Globus pallidus (tissue), 1 donor: ENCODE measurements at places on chromosomes 7 and 10.

GRCh38 chr7:91940171-91940570, 491 bp upstream of the AKAP9 start:
- DNase-seq, result peak; percentile 24

DNA sequence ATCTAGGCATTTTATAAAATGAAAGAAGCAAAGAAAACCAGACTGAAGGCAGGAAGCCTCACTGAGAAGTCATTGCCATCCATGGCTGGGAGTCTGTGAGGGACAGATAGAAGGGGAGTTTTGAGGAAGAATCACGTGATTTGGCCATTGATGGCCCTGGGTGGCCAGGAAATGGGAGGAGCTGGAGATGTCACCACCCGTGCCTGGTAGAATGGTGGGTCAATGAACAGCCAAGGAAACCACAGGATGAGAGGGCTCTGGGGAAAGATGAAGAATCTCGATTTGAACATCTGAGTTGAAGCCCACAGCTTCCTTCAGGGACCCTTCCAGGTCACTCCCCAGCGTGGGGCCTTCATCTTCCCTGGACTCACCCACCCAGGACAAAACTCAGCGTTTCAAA, 103.3 kb upstream of the CHST15 start:
- DNase-seq, result no peak

DNA sequence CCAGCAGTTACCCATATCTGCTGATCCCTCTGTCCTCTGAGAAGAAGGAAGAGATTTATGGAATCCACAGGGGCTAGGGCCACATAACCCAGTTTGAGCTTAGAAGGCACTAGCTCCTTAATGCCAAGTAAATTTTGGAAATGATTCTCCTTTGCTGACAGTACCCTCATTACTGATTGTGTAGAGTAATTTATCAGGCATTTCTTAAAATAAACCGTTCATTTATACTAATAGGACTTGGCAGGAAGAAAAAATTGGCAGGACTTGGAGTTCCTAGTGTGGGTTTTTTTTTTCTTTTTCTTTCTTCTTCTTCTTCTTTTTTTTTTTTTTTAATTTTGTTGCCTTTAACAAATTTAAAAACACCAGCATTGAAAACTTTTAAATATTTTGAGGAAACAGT, 645.7 kb downstream of the SUGCT start:
- peak; percentile 45 for DNase-seq

GRCh38 chr7:3916146-3916545, 615.1 kb downstream of the SDK1 start:
- no peak for DNase-seq

DNA sequence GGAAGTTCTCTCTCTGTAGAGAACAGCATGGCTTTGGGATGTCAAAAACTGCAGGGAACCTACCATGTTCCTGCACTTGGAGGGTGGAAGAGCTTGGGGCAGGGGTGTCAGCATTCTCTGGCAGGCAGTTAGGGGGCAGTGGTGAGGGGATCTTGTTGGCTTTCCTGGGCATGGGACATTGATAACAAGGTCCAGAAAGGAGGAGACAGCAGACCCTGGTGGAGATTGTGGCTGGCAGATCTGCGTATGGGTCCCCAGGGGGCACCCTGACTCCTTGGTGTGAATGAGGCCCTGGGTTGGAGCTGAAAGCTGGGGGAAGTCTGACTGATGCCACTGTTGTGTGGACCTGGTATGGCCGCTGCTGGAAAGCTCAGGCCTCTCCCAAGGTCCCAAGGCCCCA, 22.9 kb upstream of the CAMK2B start:
- DNase-seq, result peak; percentile 20

DNA sequence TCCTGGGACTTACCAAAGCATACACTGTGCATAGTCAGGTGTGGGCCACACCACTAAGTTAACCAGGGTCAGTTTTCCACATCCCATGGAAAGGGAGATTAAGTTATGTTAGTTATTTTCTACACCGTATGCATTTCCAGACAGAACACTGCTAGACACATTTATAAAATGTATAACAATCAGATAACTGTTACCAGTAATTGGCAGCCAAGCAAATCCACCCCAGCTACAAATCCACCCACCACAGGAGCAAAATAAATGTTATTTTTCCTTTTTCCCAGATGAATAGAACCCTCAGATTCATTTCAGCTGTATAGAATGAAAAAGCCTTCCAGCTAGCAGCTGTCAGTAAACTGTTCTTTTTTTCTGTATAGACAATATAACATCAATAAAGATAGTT, 256.9 kb upstream of the FZD1 start:
- DNase-seq, result no peak

DNA sequence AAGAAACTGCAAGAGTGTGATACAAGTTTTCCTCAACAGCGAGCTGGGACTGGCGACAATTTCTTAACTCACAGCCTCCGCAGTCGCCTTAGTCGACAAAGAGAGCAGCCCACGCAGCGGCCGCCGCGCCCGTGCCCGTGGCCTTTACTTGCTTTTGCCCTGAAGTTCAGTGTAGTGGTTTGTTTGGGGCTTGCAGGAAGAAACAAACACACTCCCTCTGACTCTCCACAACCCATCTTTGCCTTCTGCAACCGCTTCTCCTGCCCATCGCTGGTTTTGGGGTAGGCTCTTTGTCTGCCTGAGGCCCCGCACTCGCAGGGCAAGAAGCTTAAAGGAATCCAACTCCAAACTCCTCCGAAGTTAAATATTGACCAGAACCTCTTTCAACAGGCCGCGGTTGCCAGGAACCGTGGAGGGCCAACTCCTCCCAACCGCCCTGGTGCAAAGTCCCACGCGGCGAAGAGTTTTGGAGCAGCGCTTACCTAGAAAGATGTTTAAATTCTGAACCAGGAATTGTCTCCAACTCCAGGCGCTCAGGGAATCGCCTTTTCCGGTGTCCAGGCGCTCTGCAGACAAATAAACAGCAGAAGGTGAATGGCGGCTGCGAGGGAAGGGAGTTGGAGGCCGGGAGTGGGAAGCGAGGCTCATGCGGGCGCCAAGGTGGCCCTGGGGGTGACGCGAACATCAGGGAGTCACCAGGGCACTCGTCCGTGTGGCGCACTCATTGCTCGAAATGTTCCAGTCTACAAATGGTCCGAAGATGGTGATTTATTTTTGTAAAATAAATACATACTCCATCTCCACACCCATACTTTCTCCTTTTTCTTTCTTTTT, 8.3 kb downstream of the HOXA4 start:
- no peak for DNase-seq

DNA sequence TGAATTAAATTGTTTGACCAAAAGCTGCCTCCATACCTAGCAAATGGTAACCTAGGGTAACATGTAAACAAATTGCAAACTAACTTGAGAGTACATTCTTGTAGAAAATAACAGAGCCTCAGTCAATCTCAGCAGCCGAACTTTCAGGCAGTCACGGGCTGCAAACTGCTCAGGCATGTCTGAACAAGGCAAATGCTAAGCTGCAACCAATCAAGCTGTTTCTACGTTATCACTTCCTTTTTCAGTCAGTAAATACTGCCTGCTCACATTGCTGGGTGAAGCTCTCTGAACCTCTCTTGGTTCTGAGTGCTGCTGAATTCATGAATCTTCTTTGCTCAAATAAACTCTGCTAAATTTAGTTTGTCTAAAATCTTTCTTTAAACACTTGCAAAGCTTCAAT, 1212.4 kb downstream of the SORCS1 start:
- DNase-seq, result peak; percentile 19

DNA sequence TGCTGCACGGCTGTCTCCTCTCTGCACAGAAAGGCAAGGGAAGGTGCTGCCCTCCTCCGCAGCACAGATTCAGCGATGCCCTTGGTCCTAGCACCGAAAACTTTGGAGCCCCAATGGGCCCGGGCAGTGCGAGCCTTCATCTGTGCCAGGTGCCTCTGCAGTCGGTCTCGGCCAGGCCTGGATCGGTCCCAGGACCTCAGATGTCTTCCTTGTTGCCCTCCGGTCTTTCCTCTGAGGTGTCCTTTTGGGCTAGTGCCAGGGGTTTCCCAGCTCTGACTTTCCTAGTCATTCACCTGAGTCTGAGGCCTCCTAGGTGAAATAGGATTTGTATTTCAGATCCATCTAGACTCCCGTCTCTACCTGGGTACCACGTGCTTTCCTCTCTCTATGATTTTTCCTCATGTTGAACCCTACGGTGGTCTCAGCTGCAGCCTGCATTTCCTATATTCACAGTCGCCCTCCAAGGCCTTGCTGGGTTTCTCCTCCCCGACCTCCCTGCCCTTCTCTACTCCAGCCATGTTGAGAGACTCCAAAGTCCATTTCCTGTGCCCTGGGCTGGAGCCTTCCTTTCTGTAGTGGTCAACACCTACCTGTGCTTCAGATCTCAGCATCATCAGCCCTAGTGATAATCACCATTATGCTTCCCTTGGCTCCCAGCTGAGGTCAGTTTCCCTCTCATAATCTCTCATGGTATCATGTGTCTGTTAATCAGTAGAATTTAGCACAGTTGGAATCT, 92.0 kb upstream of the PRSS58 start:
- DNase-seq, result no peak

GRCh38 chr7:103821092-103821491, 168.4 kb downstream of the RELN start:
- no peak for DNase-seq

DNA sequence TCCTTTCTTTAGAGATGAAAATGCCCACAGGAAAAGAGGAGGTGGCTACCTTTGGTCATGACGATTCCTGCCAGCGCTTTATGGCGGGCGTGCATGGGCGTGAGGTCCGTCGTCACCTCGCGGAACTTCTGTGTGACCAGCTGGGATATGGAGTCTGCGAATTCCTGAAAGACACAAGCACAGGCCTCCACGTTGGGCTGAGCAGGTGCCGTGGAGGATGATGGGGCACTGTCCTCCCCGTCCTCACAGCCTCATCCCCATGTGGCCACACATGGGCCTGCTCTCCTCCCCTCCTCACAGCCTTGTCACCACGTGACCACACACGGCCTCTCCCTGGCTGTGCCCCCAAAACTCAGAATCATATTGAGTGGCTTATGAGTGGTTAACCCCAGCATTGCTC, 214.7 kb downstream of the WDR37 start:
- no peak for DNase-seq

- DNase-seq, result no peak
Observed at GRCh38 chr7:150332852-150333635, 8.4 kb downstream of the RARRES2 start.

- DNase-seq, result peak; percentile 87
Observed at GRCh38 chr7:37201003-37201875, 247.4 kb downstream of the ELMO1 start.

DNA sequence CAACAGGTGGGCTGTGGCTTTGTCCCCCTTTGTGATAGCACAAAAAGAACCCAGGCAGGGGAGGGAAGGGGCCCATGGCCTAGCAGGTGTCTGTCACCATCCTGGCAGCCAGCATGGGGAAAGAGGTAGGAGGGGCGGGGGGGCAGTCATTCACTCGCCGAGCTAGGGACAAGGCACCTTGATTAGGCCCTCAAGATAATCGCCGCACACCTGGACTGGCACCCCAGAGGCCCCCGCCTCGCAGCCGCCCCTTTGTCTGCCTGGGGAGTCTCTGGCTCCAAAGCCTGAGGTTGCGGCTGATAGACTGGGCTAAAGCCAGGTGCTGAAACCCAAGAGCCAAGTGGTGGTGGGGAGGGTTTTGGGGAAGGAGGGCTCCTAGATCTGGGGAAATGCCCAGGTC, 151.2 kb upstream of the PCBD1 start:
- DNase-seq, result no peak

- peak; percentile 1 for DNase-seq
Observed at GRCh38 chr10:23610626-23611307, 171.9 kb downstream of the OTUD1 start.

GRCh38 chr10:7484456-7485243, 73.8 kb upstream of the SFMBT2 start:
- DNase-seq, result no peak

DNA sequence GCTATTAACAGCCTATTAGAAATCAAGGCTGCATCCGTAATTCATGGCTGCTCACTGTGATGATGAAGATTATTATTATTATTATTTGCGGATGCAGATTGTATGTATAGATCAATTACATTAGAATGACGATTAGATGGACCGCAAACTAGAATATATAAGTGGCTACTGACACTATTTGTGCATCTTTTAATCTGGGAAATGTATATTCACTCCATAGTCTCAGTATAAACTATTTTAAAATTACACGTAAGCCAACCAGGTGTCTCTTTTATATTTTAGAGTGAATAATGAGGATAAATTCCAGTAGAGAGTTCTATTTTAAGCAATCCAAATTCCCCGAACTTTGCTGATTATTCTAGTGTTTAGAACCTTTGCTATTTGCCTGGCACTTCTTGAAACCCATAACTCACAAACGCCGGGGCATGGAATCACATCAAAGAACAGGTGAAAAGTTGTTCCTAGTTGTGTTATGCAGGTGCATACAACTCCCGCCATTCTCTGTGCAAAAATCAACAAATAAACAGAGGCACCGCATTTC, 509 bp upstream of the ING3 start:
- no peak for DNase-seq

DNA sequence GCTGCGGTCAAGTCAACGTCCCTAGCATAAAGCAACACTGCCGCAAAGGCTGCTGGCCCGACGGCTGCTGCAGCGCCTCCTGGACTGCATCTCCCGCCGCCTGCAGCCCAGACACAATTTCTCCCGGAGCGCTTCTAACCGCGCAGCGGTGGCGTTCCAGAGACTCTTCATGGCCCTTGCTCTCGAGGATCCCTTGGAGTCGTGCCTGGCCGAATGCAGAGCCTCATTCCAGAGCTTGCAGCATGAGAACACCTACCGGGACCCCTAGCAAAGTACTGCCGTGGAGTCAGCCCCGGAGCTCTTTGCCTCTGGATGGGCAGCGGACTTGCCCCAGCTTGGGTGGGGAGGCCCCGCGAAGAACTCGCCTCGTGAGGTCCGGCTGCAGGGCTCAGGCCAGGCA, 79.7 kb upstream of the ZNF32 start:
- no peak for DNase-seq

DNA sequence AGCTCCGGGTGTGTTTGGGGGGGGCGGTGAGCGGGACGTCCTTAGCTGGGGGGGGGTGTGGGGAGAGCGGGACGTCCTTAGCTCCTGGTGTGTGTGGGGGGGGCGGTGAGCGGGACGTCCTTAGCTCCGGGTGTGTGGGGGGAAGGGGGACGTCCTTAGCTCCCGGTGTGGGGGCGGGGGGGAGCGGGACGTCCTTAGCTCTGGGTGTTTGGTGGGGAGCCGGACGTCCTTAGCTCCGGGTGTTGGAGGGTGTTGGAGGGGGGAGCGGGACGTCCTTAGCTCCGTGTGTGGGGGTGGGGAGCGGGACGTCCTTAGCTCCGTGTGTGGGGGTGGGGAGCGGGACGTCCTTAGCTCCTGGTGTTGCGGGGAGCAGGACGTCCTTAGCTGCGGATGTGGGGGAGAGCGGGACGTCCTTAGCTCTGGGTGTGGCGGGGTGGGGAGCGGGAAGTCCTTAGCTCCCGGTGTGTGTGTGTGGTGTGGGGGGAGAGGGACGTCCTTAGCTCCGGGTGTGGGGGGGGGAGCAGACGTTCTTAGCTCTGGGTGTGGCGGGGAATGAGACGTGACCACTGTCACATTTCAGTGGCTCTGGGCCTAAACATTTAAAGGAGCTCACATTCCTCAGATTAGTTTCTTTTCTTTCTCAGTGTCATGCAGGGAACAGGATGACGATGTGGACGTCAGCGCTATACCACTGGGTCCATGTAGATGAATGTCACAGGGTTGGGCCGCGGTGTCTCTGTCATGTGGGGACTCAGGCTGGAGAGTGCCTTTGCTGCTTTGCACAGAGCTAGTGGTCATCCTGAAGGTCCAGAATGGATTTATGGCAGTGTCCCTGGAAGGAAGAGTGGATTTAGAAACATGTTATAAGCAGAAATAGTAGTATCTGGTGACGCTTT, 7.5 kb downstream of the DYNC2I1 start:
- no peak for DNase-seq
